ENCODE measurements at places on chromosomes 11 and 22. TPM values are rescaled to one million over a fixed set of nuclear protein-coding genes. Genes with fewer than 3 reads are reported as not detected.

The CST6 gene
- total RNA-seq, result not detected

The DDX25 gene
- total RNA-seq, result not detected

The APOA4 gene
- not detected for total RNA-seq

The RAG2 gene
- not detected for total RNA-seq

The RFPL3 gene
- total RNA-seq, result not detected

The BIK gene
- total RNA-seq, result 0.89 TPM

The KRTAP5-5 gene
- not detected for total RNA-seq

The OR1S2 gene
- total RNA-seq, result not detected

The UCP2 gene
- total RNA-seq, result 84.6 TPM

The SAA1 gene
- 0.63 TPM for total RNA-seq

The GLYATL1 gene
- not detected for total RNA-seq

The PARVG gene
- not detected for total RNA-seq

The UBQLNL gene
- not detected for total RNA-seq

The CACNA1I gene
- total RNA-seq, result 0.03 TPM

The ART1 gene
- not detected for total RNA-seq

The POU2F3 gene
- total RNA-seq, result not detected

The ZNF214 gene
- total RNA-seq, result 0.76 TPM

The DERL3 gene
- total RNA-seq, result 0.36 TPM

The SCGB1A1 gene
- total RNA-seq, result not detected

Data from A549 treated with RU486 at 1 μM for 4 hours (cell line).